ENCODE measurements at places on chromosomes 1 and 21.

DNA sequence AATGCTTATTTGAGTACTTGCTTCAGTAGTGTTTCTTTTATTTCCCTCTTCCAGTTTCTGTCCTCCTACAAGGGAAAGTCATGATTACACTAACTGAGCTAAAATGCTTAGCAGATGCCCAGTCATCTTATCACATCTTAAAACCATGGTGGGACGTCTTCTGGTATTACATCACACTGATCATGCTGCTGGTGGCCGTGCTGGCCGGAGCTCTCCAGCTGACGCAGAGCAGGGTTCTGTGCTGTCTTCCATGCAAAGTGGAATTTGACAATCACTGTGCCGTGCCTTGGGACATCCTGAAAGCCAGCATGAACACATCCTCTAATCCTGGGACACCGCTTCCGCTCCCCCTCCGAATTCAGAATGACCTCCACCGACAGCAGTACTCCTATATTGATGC lies 50.3 kb upstream of the LRRC8C start:
- DNase-seq = no peak

DNA sequence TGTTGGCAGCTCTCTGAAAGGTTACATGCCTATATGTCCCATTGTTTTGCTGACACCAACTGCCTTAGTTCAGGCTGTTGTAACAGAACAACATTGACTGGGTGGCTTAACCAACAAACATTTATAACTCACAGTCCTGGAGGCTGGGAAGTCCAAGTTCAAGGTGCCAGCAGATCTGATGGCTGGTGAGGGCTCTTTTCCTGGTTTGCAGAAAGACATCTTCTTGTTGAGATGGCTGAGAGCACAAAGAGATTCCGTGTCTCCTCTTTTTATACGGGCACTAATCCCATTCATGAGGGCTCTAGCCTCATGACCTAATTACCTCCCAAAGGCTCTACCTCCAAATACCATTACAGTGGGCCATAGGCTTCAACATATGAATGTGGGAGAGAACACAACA lies 10.2 kb upstream of the STMN1 start:
- DNase-seq = no peak

DNA sequence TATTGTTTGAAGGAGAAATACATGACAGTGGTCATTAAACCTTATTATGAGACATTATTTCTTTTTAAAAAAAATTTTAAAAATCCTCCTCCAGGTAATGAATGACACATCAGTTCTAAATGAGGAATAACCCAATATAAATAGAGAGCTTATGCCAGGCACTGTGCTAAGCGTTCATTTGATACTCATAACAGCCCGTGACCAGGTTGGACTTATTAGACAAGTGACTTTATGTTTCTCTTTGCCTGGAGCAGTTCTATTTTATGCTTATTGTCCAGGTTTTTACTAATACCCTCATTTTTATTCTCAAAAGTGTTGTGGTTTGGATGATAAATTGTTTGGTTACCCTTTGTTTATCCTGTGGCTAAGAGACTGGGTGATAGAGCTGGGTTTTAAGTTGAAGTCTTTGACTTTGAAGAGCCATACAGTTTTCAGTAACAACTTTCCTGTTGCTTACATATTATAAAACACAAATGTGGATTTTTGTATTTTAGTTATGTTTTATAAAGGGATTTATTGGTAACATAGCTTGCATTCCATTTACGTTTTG lies 84.2 kb downstream of the RABGAP1L start:
- no peak for DNase-seq

DNA sequence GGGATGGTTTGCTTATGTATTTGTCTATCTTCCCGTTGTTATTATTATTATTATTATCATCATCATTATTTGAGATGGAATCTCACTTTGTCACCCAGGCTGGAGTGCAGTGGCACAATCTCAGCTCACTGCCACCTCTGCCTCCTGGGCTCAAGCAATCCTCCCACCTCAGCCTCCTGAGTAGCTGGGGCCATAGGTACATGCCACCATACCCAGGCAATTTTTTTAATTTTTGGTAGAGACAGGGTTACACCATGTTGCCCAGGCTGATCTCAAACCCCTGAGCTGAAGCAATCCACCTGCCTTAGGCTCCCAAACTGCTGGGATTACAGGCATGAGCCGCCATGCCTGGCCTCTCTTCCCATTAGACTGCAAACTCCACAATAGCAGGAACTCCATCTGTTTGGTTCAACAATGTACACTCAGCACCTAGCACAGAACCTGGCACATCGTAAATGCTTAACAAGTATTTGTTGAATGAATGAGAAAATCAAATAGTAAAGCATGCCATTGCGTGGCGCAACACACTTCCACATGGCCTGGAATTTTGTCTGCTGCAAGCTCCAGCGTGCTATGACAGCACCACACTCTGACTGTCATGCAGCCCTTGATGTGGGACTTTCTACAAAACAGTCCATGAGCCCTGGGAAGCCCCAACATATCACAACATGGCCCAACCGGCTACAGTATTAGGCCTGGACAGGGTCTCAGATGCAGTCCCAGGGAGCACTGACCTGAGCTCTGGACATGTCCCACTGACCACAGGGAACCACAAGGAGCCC lies 3.8 kb upstream of the TINAGL1 start:
- DNase-seq = no peak

- no peak for DNase-seq
Observed at GRCh38 chr1:34324879-34325440, 148.3 kb downstream of the C1orf94 start.

DNA sequence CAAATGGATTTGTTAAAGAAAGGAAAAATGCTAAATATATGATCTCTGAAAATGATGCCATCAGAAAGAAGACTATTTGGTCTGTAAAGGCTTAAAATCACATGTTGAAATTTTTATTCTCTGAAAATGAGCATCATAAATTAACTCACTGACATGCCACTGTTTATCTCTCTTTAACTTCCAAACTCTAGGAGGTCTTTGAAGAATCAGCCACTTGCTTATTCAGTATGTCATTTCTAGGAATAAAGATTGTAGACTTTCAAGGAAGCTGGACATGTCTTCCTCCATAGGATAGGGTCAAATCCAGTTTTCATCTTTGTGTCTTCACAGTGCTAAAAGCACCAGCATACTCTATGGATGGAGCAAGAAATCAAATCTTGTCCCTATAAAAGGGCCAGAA lies 147.6 kb downstream of the FMN2 start:
- no peak for DNase-seq

All from activated CD4-positive, alpha-beta T cell treated with anti-CD3 and anti-CD28 coated beads for 24 hours (primary cell).